Activated CD8-positive, alpha-beta T cell treated with anti-CD3 and anti-CD28 coated beads for 36 hours (primary cell): ENCODE measurements at places on chromosomes 11 and 22. TPM values are rescaled to one million over a fixed set of nuclear protein-coding genes. Genes with fewer than 3 reads are reported as not detected.

The QSER1 gene
- total RNA-seq, result 11.2 TPM

The PATE4 gene
- total RNA-seq, result not detected

GRCh38 chr11:122491509-122491908 is 164.0 kb upstream of the UBASH3B start:
- DNase-seq, result no peak
- H3K4me1 ChIP-seq, result no peaks in the 10 kb centered on the region
- no peak overlapping the region for H3K27ac ChIP-seq

- no peaks in the 10 kb centered on the region for H3K36me3 ChIP-seq
- H3K27me3 ChIP-seq, result peaks cover 1% of the 10 kb centered on the region
- no peak for DNase-seq
- H3K27ac ChIP-seq, result no peak overlapping the region
These were observed 112.8 kb downstream of the FBXO7 start for GRCh38 chr22:32587449-32587848.

GRCh38 chr11:117704395-117705100 is 92.5 kb downstream of the DSCAML1 start:
- no peak for DNase-seq
- peaks cover 5% of the 10 kb centered on the region for H3K27me3 ChIP-seq
- no peak overlapping the region for H3K27ac ChIP-seq
- H3K36me3 ChIP-seq, result no peaks in the 10 kb centered on the region
- H3K4me1 ChIP-seq, result peaks cover 4% of the 10 kb centered on the region
- no peak overlapping the region for H3K4me3 ChIP-seq

DNA sequence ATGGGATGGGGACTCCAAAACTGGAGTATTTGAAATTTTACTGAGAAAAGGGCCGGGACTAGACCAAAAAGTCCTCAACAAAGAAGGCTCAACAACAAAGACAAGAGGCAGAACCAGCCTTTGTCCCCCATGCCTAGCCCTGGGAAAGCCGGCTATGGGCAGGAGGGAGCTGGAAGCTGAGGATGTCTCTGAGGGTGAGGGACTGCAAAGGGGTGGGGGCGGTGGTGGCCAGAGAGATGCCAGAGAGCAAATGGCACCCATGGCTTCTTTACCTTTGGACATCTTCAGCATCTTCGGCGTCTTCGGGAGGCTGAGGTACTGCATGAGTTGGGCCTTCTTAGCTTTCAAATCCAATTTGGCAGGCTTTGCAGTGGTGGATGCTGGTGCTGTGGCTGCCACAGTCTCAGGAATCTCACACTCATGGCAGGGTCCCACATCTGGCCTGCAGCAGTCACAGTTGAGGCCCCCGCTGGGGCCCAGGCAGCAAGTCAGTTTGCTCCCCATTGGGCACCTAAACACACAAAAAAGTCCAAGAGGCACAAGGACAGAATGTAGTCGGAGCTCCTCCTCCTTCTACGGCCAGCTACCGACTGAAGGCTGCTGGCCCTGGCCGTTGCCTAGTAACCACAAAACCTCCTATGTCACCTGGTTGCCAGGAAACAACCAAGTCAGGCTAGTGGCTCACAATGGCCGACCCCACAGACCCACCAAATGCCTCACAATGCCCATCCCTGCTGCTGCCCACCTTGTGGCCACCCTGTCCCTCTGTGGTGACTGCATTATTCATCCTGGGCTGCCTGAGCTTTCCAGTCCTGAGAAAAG is at the start of gene C22orf42:
Gene C22orf42 (minus strand): TSS at position 592 of the 822 bp plus-strand sequence. CDS start 88 bp downstream, at position 504.
- no peak for DNase-seq
- no peaks in the 10 kb centered on the region for H3K36me3 ChIP-seq
- H3K27me3 ChIP-seq, result peaks cover 11% of the 10 kb centered on the region
